ENCODE measurements at places on chromosomes 11 and 22.

- DNase-seq = no peak
These were observed 4.1 kb upstream of the APOL3 start for GRCh38 chr22:36164621-36165020.

- DNase-seq = peak; percentile 85
These were observed 7.8 kb downstream of the SIGIRR start for GRCh38 chr11:406796-407650.

- DNase-seq = no peak
These were observed 119.3 kb downstream of the ABTB2 start for GRCh38 chr11:34238533-34238932.

GRCh38 chr11:128948583-128948982 is 5.9 kb upstream of the TP53AIP1 start:
- no peak for DNase-seq

- DNase-seq = no peak
These were observed 7.7 kb downstream of the TMPRSS13 start for GRCh38 chr11:117921456-117921855.

- DNase-seq = no peak
These were observed 22.9 kb upstream of the IGSF22 start for GRCh38 chr11:18748766-18749365.

- no peak for DNase-seq
These were observed 464.9 kb upstream of the CCDC90B start for GRCh38 chr11:83751041-83751440.

DNA sequence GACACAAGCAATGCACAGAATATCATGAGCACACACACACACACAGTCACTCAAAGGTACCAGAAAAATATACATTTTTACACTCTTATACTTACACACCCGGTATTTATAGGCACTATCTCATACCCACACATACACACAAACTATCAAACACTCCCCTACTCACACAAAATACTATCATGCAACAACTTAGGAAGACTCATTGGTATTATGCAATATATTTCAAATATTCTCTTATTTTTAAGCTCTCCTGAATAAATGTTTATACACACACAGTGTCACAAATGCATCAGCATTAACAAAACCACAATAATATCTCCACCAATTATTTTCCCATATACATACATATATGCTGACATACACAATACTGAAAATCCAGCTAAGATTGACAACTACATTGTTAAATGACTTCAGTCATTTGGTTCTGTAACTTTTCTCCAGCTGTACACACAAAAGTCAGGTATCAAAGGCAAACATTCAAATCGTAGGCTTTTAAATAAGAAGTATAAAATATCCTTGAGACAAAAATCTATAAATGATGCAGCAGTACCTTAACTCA is 2.6 kb upstream of the OR51I1 start:
- DNase-seq = no peak

- no peak for DNase-seq
These were observed 371.8 kb upstream of the CHORDC1 start for GRCh38 chr11:90594658-90595057.

DNA sequence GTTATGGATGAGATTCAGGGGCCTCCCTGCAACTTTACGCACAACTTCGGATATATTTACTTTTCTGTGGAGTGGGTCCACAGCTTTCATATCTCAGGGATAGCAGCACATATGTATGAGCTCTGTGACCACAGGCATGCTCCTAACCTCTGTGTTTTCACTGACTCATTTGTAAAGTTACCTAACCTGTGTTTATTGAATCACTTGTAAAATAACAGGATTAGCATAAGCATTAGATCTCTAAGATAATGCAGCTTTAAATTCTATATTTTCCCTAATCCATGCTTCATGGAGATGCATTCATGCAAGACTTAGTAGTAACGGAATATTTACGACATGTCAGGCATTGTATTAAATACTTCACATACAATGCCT is 47.9 kb upstream of the DDI1 start:
- DNase-seq = no peak

- no peak for DNase-seq
These were observed 747.8 kb downstream of the BRD1 start for GRCh38 chr22:49079743-49080500.

GRCh38 chr22:26672060-26672471 is 14.7 kb downstream of the MIAT start:
- DNase-seq = no peak

DNA sequence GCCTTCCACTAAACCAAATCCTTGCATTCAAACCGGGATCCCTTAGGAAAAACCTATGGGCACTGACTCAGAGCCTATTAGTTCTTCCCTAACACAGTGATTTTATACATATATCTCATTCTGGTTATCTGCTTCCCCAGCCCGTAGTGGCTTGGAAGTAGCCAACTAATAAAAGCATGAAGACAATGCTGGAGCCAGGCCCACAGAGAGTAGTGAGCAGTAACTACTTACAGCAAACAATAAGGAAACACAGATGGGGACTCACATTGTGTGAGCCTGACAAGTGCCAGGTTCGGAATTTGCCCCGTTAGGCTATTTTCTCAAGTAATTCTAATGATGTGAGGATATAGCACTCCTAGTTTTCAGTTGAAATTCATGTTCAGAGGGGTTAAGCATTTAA is 83.3 kb upstream of the OR5AK2 start:
- DNase-seq = no peak

GRCh38 chr11:47243454-47243853 is 5.2 kb downstream of the ACP2 start:
- DNase-seq = no peak

DNA sequence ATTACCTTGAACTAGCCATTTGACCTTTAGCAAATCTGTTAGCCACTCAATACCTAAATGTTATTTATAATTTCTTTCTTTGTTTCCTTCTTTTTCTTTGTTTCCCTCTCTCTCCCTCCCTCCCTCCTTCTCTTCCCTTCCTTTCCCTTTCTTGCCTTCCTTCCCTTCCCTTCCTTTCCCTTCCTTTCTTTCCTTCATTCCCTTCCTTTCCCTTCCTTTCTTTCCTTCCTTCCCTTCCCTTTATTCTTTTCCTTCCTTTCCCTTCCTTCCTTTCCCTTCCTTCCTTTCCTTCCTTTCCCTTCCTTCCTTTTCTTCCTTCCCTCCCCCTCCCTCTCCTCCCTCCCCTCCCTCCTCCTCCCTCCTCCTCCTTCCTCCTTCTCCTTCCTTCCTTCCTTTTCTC is 75.7 kb upstream of the KCNA4 start:
- DNase-seq = no peak

DNA sequence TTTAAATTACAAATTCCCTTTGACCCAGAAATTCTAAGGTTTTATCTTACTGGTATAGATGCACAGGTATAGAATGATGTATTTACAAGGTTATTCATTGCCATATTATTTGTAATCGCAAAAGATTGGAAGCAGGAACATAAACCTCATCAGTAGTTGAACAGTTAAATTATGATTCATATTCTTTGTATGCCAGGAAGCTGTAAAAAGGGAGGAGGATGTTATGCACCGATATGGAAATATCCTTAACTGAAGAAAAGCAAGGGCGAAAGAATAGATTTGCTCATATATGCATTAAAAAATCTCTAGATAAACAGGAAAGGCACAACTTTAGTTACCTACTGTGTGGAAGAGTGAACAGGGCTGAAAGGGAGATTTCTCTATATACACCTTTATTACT is 36.7 kb downstream of the PPFIA1 start:
- DNase-seq = no peak

DNA sequence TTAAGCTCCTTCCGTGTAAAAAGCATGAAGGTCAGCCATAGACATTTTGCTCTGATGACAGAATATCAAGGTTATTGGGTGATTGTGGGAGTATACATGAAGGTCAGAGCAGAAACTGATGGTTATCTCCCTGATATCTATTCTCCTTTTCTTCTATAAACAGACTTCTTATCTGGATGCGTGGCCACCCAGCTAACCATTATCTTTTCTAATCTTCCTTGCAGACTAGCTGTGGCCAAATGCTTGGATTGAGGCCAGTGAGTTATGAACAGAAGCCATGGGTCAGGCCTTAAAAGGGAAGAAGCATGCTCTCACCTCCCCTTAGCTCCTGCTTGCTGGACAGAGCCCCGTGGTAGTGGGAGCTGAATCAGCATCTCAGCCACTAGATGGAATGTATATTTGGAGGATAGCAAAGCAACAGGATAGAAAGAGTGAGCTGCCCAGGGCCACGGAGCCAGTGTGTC is 31.3 kb upstream of the LRRC55 start:
- no peak for DNase-seq

GRCh38 chr11:101442936-101443521 is 140.8 kb downstream of the TRPC6 start:
- DNase-seq = no peak

DNA sequence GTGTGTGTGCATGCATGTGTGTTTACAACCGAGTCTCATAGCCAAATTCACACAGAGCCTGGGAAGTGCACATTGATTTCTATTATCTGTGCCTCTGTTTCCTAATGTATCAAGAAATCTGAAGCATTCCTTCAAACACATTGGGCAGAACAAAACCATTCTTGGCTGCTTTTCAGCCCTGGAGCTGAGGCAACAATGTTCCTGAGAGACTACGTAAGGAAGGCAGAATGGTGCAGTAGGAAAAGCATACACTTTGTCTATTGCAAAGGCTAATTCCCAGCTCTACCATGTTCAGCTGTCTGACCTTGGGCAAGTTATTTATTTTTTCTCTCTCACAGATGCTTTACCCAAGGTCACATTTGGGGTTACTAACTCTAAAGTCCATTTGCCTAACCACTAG is 575.5 kb downstream of the SOX6 start:
- DNase-seq = no peak

DNA sequence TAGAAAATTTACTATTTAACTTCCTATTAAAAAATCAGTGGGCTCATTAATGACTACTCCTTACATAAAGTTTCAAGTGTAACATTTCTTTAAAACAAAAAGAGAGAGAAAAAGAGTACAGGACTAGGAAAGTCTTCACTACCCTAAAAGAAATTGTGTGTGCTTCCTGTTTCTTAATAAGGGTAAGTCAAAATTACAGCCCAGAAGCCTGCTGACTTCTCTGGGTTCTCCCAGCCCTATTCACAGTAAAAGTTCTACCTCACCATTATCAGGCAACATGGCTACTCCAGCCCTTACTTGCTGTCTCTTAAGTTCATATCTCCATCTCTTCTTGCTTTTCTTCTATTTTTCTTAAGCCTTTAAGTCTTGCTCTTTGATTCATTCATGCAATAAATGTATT is 20.3 kb upstream of the ZC3H12C start:
- DNase-seq = no peak

GRCh38 chr11:16604794-16605388 is 133.6 kb upstream of the C11orf58 start:
- no peak for DNase-seq

DNA sequence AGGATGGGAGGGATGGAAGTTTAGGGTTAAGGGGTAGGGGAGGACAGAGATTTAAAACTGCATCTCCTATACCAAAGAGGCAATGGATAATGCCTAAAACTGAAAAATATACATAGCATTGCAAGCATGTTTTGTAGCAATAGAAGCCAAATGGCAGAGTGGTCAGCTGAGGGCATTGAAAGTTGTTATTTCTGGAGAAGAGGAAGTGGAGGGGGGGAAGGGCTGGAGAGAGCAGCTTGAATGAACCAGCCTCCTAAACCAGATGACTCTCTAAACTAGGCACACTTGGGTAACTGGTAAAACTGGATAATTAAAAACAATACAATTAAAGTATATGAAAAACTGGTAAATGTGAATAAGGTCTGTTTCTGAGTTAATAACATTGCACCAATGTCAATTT is 70.3 kb upstream of the TP53I11 start:
- DNase-seq = no peak

GRCh38 chr11:68009391-68010089 is 587 bp upstream of the ALDH3B1 start:
- no peak for DNase-seq

- DNase-seq = no peak
These were observed 145.7 kb downstream of the TTC17 start for GRCh38 chr11:43504316-43504950.

DNA sequence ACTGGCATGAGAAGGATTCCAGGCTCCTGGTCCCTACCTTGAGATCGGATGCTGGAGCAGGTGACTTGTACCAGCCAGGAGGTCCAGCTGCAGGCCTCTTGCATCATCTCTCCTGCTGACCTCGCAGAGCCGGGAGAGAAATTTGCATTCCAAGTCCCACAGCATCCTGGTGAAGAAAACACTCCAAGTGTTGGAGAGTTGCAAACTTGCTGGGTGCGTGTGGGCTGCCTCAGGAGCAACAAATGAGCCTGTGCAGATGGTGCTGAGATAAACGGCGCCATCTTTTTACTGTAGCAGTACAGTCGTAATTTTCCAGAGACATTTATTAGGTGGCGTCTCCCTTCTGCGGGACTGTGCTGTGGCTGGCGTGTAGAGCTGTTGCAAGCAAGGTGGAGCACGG is 32.1 kb upstream of the ZBTB16 start:
- DNase-seq = no peak

GRCh38 chr22:19111140-19111539 is 11.1 kb downstream of the DGCR2 start:
- DNase-seq = no peak

DNA sequence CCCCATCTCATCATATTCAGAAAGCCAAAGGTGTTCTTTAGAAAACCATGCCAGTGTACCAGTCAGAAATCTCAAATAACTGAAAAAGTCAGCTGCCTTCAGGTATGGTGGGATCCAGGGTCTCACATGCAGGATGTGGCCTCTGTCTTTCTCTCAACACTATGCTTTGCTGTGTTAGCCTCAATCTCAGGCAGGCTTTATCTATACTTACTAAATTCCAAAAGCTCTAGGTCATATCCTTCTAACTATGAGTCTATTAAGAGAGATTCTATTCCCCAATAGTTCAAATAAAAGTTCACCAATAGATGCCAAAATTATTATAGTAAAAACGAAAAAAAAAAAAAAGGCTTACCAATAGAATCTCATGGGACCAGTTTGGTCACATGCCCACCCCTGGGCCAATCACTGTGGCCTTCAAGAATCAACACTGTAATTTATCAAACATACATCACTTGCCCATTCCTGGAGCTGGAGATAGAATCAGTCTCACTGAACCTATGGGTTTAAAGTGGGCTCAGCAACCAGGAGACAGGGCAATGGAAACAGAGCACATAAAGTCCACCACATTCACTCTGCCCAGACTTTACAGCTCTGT is 38.0 kb upstream of the APLNR start:
- no peak for DNase-seq

- DNase-seq = no peak
These were observed 56.4 kb upstream of the BARX2 start for GRCh38 chr11:129319201-129319600.

GRCh38 chr11:17960091-17960490 is 52.8 kb downstream of the SERGEF start:
- DNase-seq = no peak

All from stimulated activated CD4-positive, alpha-beta T cell treated with anti-CD3 and anti-CD28 coated beads, Interleukin-15, amount 100 ng/mL, for 1 hour (primary cell).